Activated T-helper 1 cell treated with anti-CD3 and anti-CD28 coated beads, Interleukin-12 subunit alpha, Interleukin-12 subunit beta, Interleukin-2, Interleukin-4 antibody, amounts not matched to agents 30 ng/mL and 10 ng/mL and 1 ng/mL, durations not matched to agents 14 hours and 24 hours and 36 hours (primary cell): ENCODE measurements at places on chromosomes 12 and 14. TPM values are rescaled to one million over a fixed set of nuclear protein-coding genes. Genes with fewer than 3 reads are reported as not detected.

DNA sequence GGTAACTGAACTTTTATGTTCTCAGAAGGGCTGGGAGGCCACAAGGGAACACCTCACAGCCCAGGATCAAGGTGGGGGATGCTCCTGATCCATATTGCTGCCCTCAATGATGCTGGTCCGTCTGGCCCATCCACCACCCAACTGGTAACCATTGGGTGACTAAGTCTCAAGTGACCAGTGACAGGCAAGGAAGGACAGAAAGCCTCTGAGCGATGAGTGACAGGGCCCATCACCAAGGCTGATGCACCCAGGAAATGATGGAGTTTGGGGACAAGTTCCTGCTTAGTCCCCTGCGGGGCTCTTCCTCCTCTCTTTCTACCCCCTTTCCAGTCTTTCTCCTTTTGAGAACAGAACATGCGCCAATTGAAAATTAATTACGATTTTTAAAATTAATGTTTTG is 2.6 kb upstream of the MMP19 start:
- H3K27me3 ChIP-seq: peaks cover 9% of the 10 kb centered on the region
- no peak overlapping the region for H3K27ac ChIP-seq
- DNase-seq: no peak
- H3K4me1 ChIP-seq: peaks cover 7% of the 10 kb centered on the region

- no peak for DNase-seq
- peak overlapping the region; percentile 52 for H3K27ac ChIP-seq
- peaks cover 6% of the 10 kb centered on the region for H3K36me3 ChIP-seq
- H3K4me3 ChIP-seq: peak overlapping the region; percentile 90
- H3K4me1 ChIP-seq: peaks cover 31% of the 10 kb centered on the region
These were observed 521 bp upstream of the PIP4K2C start for GRCh38 chr12:57590479-57590863.

DNA sequence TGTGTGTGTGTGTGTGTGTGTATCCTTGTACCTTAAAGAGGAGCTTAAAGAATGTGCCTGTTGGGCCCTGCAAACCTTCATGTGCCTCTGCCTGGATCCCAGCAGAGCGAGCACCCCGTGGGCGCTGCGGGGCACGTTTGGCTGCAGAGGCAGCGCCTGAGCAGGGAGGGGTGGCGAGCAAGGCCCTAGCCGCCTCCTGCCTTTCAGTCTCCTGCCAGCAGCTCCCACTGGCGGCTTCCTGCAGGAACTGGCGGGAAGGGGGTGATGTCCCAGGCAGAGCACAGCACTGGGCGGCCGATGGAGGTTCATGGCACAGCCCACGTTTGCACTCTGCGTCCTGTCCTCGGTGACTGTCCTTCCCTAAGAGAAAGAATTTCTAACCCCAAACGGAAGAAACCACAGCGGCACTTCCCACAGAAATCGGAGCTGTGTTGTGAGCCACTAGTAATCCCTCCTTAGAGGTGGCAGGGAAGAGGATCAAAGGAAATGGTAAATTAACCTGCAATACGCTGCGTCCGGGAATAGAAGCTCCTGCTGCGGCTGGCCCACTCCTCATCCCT is 19.8 kb downstream of the ZBTB42 start:
- no peak overlapping the region for H3K27ac ChIP-seq
- H3K4me1 ChIP-seq: peaks cover 4% of the 10 kb centered on the region
- peaks cover 16% of the 10 kb centered on the region for H3K27me3 ChIP-seq
- no peak for DNase-seq
- peaks cover 5% of the 10 kb centered on the region for H3K36me3 ChIP-seq
- no peak overlapping the region for H3K4me3 ChIP-seq

GRCh38 chr14:22329371-22329770 is 259.7 kb downstream of the DAD1 start:
- no peaks in the 10 kb centered on the region for H3K36me3 ChIP-seq
- no peak overlapping the region for H3K27ac ChIP-seq
- H3K4me1 ChIP-seq: no peaks in the 10 kb centered on the region
- no peak overlapping the region for H3K4me3 ChIP-seq

GRCh38 chr12:101857043-101857558 is 20.3 kb upstream of the DRAM1 start:
- no peak overlapping the region for H3K27ac ChIP-seq
- H3K36me3 ChIP-seq: peaks cover 4% of the 10 kb centered on the region
- H3K4me1 ChIP-seq: peaks cover 34% of the 10 kb centered on the region
- no peak for DNase-seq
- no peaks in the 10 kb centered on the region for H3K27me3 ChIP-seq

- H3K27me3 ChIP-seq: peaks cover 26% of the 10 kb centered on the region
- no peak overlapping the region for H3K4me3 ChIP-seq
- peak overlapping the region; percentile 2 for H3K27ac ChIP-seq
- H3K36me3 ChIP-seq: peaks cover 4% of the 10 kb centered on the region
- DNase-seq: no peak
These were observed 36.1 kb upstream of the C12orf76 start for GRCh38 chr12:110084314-110085015.

DNA sequence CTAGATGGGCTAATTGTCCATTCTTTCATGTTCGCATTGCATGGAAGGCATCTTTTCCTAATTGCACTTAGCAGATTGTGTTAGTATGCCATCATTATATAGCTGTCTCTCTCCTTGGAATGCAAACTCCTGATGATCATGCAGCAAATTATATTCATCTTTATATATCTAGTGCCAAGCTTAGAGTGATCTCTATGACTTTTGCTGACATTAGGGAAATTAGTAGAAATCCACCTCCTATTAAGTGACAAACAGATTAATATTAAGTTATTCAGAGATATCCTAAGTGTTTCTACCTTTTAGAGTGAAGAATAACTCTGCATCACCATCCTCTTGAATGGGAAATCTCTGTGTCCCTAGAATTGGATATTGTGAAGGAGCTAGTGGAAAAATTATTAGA is 185.6 kb downstream of the FOXG1 start:
- no peaks in the 10 kb centered on the region for H3K27me3 ChIP-seq
- H3K4me3 ChIP-seq: no peak overlapping the region
- no peak overlapping the region for H3K27ac ChIP-seq
- no peak for DNase-seq

GRCh38 chr12:12872139-12872933 is 19.0 kb upstream of the GPRC5A start:
- H3K4me1 ChIP-seq: no peaks in the 10 kb centered on the region
- no peak for DNase-seq
- H3K4me3 ChIP-seq: no peak overlapping the region
- H3K27me3 ChIP-seq: no peaks in the 10 kb centered on the region

- H3K27ac ChIP-seq: peak overlapping the region; percentile 87
- no peaks in the 10 kb centered on the region for H3K27me3 ChIP-seq
- peaks cover 50% of the 10 kb centered on the region for H3K4me1 ChIP-seq
- peak overlapping the region; percentile 53 for H3K4me3 ChIP-seq
- no peak for DNase-seq
These were observed 7.3 kb upstream of the BATF start for GRCh38 chr14:75514673-75515628.

PCED1B gene
- 50.8 and 55.5 TPM in 2 replicates for total RNA-seq

MEG3 gene
- not detected in 2 replicates for total RNA-seq

L2HGDH gene
- 14.7 and 16.2 TPM in 2 replicates for total RNA-seq

DIABLO gene
- total RNA-seq: 58.1 and 59.2 TPM in 2 replicates

RIPK3 gene
- total RNA-seq: 14.3 and 14.5 TPM in 2 replicates
